CD4-positive, alpha-beta memory T cell (primary cell): ENCODE measurements at places on chromosomes 16 and 17.
A peak's percentile ranks its signal among the peaks of the same experiment; 100 is the strongest.

GRCh38 chr16:50781518-50781917 lies 39.6 kb downstream of the CYLD start:
- peak; percentile 33 for DNase-seq

- no peak for DNase-seq
Measured at GRCh38 chr17:33481652-33482051, 188.6 kb upstream of the ASIC2 start.

GRCh38 chr17:80107231-80108021 lies 6.0 kb downstream of the GAA start:
- no peak for DNase-seq

GRCh38 chr16:65618333-65618732 lies 496.5 kb upstream of the CDH11 start:
- no peak for DNase-seq

DNA sequence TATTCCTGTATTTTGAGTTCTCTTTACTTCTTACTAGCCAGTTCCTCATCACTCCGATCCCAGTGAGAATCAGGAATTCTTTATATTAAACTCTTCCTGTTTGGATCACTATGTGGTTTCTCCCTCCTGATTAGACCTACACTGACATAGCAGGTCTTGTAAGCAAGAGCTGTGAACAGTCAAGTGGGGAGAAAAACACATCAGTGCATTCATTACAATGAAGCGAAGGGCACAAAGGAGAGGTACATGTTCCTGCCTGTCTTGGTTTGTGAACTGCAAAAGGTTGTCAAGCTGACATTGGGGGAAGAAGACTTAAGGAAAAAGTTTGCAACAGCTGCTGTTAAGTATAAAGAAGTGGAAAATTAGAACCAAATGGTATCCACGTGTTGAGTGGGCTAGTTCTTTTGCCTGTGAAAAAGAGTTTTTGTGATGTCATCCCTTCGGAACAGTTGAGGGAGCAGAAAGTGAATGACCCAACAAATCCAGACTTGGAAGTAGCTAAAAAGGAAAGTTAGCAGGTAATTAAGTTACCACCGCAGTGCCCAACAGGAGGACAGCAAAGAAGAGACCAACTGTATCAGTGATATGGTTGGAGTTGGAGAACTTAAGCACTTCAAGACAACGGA lies 23.0 kb upstream of the TRIM25 start:
- DNase-seq = no peak

- peak; percentile 29 for DNase-seq
Measured at GRCh38 chr17:80791758-80792284, 199.8 kb upstream of the CHMP6 start.

DNA sequence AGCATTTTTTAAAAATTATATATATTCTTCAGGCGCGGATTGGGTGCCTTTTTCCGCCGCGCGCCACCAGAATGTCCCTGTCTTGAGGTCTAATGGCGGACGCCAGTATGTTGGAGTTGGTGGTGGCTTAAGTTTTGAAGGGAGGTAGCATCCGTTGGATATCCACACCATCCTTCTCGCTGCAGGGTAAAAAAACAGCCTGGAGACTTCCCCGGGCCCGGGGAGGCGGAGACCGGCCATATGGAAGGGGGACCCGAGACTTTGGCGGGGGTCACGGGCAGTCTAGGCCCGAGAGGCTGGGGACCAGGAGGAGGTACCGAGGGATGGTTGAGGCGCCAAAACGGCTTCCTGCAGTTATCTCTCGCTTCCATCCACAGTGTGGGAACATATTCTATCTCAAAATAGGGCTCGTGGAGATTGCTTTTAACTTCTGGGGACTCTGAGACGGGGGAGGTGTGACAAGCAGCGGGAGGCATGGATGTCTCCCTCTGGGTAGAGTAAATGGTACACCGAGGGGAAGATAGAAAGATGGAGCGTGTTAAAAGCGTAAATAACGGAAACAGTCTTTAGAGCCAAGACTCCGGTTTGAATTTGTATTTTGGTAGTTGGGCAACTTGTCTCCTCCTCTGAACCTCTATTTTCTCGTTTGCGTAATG lies at the start of gene SF3B3:
Gene SF3B3, plus strand, starts transcription at position 74 of the 656 bp plus-strand sequence. CDS start 2,841 bp downstream, outside the sequence.
- peak; percentile 88 for DNase-seq

GRCh38 chr16:53080345-53081031 lies 25.7 kb downstream of the CHD9 start:
- DNase-seq = no peak

DNA sequence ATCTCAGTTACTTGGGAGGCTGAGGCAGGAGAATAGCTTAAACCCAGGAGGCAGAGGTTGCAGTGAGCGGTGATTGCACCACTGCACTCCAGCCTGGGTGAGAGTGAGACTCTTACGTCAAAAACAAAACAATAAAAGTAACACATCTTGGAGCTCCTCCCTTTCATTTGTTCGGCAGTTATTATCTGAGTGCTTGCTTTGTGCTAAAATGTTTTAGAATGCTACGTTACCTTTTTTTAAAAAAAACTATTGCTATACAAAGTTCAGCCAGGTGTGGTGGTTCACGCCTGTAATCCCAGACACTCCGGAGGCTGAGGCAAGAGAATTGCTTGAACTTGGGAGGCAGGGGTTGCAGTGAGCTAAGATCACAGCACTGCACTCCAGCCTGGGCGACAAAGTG lies 15.8 kb downstream of the IST1 start:
- DNase-seq = no peak

GRCh38 chr17:13410874-13411273 lies 190.9 kb downstream of the HS3ST3A1 start:
- DNase-seq = no peak
